ENCODE measurements at places on chromosomes 6 and 20.
A peak's percentile ranks its signal among the peaks of the same experiment; 100 is the strongest.

GRCh38 chr6:137493218-137494038 is 766 bp downstream of the OLIG3 start:
- DNase-seq: no peak

DNA sequence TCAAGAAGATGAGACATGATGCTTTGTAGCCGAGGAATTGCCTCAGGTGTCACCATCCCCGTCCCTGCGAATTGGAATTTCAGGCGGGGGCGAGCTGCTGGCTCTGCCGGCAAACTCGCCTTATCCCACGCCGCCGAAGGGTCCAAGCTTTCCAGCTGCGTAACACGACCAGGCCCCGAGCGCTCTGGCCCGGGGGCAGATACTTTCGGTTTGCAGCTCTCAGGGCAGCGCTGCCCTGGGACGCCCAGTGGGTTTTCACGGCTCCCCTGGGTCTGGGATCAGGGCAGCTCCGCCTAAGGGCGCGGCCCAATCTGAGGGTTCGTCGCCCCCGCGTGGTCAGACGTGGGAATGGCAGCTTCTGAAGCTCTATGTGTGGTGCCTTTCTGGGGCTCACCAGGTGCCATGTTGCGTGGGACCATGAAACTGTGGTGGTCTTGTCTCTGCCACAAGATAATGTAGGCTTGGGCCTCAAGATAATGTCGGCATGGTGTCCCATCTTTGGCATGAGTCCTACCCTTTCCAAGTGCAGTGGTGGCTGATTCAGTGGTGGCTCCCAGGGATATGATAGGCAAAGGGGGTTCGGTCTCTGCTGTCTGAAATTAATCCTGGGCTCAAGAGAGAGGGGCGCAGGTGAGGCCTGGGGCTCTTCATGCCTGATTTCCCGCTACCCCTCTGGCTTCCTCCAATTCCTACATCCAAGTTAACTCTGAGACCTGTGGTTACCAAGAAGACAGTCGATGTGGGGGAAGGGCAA is 21.0 kb downstream of the PIGT start:
- DNase-seq: peak; percentile 76

DNA sequence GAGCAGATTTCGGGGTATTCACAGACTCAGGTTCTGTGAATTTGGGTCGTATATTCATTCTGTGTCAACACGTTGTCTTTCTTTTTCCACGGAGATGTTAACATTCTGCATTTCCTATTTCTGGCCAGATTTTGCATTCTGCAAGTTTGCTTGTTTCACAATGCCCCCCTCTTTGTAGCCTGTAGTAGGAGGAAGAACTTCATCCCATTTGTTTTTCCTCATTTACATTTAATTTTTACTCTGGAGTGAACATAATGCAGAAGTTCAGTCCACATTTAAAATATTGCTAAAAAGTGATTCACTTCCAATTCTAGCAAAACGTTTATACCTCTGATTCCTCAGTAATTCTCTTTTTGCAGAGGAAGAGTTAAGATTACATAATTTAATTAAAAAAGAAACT is 12.9 kb downstream of the TAGAP start:
- DNase-seq: no peak

GRCh38 chr20:53187392-53188068 is 215.4 kb downstream of the TSHZ2 start:
- DNase-seq: no peak

DNA sequence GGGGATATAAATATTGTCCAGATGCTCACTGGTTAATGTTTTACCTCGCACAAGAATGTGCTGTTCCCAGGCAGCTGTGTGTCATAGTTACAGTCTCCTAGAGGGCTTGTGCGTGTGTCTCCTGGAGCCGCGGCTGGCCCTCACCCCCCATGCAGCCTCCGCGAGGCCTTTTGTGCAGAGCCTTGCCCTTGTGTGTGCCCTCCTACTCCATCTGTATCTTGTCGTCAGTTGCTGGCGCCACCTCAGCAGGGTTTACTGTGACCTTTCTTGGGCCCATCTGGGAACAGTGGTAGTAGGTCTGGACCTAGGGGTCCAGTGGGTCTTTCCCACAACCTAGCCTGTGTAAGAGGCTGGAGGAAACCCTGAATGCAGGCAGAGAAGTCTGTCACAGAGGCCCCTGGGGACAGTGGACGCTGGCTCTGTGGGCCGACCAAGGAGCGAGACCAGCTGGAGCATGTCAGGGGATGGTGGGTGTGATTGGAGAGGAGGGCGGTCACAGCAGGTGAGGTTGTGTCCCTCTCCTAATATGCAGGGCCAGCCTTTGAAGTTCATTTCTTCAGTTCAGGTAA is 35.2 kb downstream of the PPP1R14C start:
- no peak for DNase-seq

DNA sequence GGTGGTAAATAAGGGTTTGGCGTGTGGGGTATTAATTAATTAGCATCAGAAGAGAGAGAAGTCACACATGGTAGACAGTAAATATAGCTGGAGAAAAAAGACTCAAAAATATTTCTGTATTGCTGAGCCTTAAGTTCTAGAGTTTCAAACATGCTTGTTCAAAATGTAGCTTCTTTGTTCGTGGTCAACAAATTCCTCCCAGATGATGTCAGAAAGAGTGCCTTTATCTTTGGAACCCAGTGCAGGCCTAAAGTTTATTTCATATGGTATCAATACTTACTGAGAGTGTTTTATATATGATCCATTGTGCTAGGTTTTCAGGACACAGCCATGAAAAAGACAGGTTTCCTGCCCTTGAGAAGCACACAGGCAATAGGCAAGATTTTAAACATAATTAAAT is 18.3 kb downstream of the MARCKS start:
- no peak for DNase-seq

- no peak for DNase-seq
Observed at GRCh38 chr6:23145781-23146180, 576.4 kb downstream of the HDGFL1 start.

- no peak for DNase-seq
Observed at GRCh38 chr20:2010533-2010932, 16.7 kb upstream of the PDYN start.

Measured in activated CD8-positive, alpha-beta memory T cell treated with anti-CD3 and anti-CD28 coated beads for 1 hour (primary cell).